Caudate nucleus (tissue), 63 donors: ENCODE measurements at places on chromosomes 3 and 15.

DNA sequence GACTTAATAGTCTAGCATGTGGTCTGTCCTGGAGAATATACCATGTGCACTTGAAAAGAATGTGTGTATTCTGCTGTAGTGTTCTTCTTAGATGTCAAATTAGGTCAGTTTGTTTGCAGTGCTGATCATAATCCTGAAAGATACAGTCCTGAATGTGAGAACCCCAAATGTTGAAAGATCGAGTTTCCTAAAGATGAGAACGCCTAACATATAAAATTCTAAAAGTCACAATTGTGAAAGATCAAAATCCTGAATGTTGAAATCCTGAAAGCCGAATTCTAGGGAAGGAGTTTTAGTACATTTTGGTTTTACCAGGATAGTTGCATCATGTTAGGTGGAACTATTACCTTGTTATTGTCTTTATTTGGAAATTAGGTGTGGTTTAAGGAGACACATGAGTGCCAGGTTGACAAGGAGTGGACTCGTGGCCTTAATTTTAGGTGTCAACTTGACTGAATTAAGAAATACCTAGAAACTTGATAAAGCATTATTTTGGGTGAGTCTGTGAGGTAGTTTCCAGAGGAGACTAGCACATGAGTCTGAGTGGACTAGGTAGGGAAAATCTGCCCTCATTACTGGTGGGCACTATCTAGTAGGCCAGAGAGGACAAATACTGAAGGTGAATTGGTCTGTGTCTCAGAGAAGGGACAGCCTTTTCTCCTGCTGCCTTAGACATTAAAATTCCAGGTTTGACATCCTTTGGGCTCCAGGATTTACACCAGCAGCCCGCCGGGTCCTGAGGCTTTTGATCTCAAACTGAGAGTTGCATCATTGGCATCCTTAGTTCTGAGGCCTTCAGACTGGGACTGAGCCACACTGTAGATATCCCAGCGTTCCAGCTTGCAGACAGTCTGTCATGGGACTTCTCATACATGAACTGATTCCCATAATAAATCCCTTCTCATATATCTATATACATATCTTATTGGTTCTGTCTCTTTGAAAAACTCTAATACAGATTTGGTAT, 77.1 kb downstream of the LRRC28 start:
- no peak for DNase-seq

GRCh38 chr15:76936671-76937070, 5.1 kb downstream of the RCN2 start:
- DNase-seq = no peak

GRCh38 chr3:188000361-188000861, 153.5 kb upstream of the LPP start:
- DNase-seq = no peak

GRCh38 chr15:99283717-99284116, 32.4 kb downstream of the LRRC28 start:
- DNase-seq = no peak

DNA sequence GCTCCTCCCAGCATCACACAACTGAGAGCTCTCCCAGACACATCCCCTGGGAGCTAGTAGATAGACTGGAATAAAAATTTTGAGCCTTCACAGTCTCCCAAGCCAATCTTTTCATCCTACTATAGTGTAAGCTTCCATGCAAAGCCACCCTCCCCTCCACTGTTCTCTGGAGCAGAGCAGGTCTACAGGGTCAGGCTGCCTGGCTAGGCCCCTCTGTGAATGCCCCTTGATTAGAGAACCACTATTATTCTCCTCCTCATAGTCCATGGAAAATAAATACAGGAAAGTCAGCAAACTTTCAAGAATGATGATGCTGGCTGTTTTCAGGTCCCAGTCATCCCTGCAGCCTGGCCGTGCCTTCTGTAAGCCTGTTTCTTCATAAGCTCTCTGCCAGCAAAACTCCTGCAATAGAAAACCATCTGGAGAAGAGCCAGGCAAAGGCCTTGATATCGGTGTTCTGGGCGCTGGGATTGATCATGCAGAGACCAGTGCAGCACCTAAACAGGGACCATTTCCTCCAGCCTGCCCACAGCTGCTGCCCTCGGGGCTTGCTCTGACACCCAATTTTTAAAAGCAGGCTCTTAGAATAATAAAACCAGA, 51.7 kb downstream of the CRYGS start:
- DNase-seq = no peak

DNA sequence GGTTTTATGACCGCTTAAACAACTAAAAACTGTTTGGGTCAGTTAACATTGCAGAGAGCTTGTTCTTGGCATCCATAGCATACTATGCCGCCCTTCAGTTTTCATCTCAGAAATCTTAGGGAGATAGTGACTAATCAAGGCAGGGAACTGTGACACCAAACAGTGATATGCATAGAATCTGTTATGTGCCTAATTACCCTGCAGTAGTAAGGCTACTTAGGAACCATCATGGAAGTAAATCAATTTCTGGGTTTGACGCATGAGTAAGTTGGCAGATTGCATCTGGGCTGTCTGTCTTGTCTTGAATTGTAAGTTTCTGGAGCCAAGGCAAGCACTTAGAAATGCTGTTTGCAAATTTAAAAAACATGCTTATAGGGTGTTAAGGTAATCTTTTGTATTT, 22.5 kb downstream of the KCTD6 start:
- no peak for DNase-seq

- DNase-seq = no peak
Observed at GRCh38 chr3:72462595-72463011, 385.6 kb downstream of the SHQ1 start.

GRCh38 chr3:4906107-4906621, 73.1 kb upstream of the BHLHE40 start:
- no peak for DNase-seq

DNA sequence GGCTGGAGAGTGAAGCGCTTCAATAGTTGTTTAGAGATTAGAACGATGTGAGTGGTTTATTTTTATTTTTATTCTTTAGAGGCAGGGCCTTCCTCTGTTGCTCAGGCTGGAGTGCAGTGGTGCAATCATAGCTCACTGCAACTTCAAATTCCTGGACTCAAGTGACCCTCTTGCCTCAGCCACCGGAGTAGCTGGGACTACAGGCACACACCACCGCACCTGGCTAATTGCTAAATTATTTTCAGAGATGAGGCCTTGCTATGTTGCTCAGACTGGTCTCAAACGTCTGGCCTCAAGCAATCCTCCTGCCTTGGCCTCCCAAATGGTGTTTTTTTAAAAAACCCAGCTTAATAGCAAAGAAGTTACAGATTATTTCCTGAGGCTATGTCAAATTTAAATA, 29.0 kb downstream of the PPARG start:
- no peak for DNase-seq

DNA sequence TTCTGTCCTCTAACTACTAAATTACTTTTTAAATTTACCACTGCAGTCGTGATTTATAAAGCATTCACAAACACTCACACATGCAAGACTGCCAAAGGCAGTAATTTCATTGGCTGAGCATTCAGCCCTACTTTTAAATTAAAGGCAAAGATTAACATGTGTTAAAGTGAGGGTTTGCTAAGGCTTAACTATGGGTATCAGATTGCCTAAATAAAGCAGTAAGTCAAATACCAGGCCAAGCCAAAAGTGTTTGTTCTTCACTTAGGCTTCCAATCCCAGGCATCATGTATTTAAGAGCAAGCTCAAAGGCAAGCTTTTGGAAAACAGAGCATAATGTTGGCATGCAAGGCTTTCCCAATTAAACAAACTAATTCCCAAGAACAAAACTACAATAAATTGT, 187.3 kb downstream of the SUCNR1 start:
- no peak for DNase-seq

DNA sequence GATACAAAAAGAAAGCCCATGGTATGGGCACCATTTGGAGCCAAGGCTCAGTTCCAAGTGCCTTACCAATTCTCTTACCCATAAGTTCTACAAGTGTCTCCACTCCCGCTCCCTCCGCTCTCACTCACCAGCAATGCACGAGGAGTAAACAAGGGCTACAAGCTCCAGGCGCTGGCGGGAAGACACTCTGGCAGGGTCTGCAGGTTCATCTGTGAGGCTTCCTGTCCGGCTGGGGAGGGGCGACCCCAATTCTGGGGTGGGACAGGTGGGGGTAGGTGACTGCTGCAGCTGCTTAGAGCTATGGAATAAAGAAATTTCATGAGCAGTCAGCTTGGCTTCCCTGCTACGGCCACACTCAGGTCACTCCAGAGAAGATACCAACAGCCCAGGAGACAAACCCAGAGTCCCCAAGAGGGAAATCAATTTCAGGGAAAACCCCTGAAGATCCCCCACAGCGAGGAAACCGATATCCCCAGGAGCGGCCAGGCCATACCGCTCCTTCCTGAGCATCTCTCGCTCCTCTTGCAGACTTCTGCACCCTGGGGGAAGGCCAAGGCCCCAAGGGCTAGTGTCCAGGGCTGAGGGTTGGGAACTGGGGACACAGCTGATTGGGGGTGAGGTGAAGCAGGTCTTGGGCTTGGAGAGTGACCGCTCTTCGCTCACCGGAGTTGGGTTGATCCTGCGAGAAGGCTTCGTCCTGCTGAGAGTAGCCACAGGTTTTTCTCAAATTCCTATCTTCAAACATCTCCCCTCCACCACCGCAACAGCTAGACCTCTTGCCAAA, 1.4 kb downstream of the CDAN1 start:
- DNase-seq = no peak
